ENCODE measurements at places on chromosomes 2 and 18.

DNA sequence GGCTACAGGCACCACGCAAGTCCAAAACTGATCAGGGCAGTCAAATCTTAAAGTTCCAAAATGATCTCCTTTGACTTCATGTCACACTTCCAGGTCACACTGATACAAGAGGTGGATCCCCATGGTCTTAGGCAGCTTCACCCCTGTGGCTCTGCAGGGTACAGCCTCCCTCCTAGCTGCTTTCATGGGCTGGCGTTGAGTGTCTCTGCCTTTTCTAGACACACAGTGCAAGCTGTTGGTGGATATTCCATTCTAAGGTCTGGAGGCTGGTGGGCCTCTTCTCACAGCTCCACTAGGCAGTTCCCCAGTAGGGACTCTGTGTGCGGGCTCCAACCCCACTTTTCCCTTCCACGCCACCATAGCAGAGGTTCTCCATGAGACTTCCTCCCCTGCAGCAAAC lies 838.2 kb upstream of the CHAC2 start:
- no peak for DNase-seq

DNA sequence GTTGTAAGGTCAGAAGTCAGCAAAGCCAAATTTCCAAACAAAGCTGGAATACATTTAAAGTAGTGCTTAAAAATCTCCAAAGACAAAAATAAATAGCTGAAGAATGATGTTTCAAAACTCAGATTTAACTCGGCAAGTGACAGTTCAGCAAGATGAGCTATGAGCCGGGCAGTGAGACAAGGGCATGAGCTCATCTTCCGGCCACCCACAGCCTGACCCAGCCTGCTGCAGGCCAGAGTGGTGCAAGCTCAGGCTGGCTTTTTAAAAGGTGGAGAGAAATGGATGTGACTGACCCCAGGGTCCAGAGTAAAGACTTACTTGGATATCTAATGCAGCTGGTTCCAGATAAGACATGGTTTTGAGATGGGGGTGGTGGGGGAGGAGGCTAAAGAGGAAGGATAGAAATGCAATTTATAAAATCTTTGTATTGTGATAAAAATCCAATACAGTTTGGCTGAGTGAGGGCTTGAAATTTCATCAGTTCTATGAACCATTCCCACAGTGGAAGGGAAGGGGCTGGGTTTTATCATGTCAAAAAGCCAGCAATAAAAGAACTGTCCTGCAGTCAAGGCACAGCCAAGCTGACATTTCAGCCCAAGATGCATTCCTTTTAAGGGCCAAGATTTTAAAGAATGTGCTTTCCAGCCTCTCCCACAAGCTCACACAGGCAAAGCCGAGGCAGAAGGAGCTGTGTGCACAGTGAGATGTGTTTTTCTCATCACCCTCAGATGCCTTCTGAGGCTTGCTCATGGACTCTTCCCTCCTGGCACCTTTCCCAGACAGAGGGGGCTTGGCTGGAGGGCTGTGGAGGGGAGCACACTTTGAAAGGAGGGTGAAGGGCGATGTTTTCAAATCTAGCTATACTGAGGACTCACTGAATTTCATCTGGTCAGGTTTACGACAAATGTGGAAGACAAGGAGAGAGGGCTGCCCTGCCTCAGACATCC lies 97.9 kb upstream of the KLHL29 start:
- peak; percentile 13 for DNase-seq

DNA sequence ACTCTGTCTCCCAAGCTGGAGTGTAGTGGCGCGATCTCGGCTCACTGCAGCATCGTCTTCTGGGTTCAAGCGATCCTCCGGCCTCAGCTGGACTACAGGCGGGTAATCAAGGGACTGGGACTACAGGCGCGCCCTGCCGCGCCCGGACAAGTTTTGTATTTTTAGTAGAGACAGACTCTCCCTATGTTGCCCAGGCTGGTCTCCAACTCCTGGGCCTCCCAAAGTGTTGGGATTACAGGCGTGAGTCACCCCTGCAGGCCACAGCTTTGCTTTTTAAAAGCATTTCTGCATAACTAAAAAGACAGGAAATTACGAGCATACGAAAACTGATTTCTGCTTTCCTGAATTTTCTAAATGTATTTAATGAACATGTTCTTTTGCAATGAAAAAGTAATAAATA lies 916 bp upstream of the OSBPL1A start:
- DNase-seq: no peak

- DNase-seq: no peak
Observed at GRCh38 chr18:42514512-42514911, 559.5 kb downstream of the PIK3C3 start.

DNA sequence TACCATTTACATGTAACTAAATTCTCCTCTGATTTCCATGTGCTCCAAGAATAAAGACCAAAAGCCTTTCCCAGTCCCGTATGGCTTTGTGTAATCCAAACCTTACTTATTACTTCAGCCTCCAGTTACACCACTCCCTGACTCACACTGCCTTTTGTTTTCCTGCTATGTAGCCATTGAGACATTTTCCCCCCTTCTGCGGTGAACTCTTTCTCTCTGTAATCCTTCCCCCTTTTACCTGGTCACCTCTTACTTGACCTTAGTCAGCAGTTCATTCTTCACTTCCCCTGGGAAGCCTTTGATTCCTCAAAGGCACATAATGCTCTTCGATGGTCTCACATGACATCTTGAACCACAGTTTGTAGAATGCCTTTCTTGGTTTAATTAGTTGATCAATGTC lies 256.0 kb upstream of the FANCL start:
- no peak for DNase-seq

DNA sequence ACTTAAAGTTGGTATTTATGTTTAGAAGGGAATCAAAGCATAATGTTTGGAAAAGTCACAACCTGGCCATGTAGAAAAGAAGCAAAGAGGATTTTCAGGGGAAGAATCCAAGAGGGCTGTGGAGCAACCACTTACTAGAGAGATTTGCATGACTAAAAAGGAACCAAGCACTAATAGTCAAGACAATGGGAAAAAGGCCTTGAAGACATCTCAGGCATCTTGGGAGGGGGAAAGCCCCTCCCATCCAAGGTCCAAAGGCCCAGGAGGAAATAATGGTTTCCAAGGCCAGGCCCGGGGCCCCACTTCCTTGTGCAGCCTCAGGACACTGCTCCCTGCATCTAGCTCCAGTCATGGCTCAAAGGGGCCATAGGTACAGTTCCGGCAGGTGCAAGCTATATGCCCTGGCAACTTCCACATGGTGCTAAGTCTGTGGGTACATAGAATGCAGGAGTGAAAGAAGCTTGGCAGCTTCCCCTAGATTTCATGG lies 128.1 kb downstream of the EIPR1 start:
- DNase-seq: no peak

- DNase-seq: no peak
Observed at GRCh38 chr2:120914839-120915521, 179.3 kb downstream of the GLI2 start.

DNA sequence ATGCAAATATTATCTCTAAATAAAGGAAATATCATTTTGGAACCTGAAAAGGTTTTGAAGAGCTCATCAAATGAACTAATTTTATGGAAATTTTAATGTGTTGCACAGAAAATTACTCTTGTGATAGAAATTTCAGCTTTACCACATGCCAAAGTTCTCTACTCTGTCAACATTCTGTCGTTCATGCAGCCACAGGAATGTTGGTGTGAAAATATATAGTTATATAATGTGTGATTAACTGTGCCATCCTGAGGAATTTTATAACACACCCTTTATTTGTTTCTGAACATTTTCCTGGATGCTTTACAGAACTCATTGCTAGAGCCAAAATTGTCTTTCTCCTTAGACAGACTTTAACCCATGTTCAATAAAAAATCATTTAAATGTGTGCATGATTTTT lies 202.5 kb upstream of the SLC8A1 start:
- no peak for DNase-seq

- no peak for DNase-seq
Observed at GRCh38 chr2:40346535-40347354, 105.1 kb downstream of the SLC8A1 start.

DNA sequence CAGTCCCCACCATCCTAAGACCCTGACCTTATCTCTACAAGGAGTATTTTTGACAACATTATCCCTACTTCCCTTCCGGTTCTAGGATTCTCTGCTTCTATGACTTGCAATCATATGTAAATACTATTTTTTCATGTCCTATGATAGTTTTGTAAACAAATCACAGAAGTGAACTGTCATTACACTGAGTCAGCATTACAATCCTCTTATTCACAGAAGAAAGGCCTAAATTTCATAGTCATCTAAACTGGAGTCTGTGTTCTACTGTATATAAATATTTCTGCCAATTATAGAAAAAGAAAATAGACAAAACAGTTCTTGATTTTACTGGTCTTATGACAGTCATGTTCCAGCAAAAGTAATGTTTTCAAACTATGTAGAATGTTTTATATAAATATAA lies 265.1 kb downstream of the NCKAP5 start:
- DNase-seq: no peak

GRCh38 chr2:196609806-196610205 lies 29.7 kb upstream of the CCDC150 start:
- DNase-seq: no peak

DNA sequence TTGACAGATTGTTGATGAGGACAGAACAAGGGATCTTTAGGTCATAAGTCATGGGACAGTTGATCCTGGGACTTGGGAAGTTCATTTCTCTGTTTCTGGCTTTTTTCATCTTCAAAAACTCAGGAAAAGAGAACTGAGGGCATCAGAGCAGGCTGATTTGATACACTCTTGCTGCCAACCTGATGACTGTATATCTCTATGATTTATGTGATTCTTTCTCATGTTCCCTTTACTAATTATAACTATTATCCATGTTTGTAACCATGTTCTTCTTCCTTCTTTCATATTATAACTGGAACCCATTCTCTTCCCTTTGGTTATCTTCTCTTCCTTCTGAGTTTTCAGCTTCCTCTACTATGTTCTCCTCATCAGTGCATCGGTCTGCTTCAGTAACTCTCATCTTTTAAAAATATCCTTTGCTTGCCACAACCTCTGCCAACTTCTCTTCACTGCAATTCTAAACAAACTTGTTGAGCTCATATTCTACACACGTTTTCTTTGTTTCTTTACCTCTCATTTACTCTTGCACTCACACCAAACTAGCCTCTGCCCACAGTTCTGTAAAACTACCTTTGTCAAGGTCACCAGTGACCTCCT lies 13.5 kb downstream of the RASGRP3 start:
- DNase-seq: no peak

DNA sequence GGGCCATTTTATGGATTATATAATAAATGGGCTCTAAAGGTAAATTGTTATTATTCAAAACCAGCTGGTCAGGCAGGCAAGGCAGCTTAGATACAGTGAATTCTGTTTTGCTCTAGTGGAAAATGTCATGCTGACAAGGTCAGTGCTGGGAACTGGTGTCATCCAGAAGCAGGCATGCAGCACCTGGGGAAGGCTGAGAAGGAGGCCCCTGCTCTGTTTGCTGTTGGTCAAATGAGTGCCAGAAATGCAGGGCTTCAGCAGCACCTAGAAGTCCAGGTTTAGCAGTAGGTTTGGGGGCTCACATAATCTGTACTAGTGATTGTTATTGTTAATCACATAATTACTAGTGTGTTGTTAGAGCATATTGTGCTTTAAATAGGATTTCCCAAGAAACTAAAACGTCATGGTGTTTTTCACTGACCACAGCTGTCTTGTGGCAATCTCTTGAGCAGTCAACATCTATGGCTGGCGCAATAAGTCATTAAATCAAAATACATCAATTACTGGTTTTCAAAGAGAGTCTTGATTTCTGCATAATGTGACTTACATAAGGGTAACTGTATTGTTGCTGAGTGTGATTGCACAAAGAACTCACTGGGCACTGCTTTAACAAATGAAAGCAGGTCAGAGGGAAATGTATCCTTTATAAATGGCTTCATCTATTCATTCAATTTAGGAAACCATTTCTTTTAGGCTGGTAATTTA lies 99.1 kb downstream of the MYO3B start:
- DNase-seq: no peak

GRCh38 chr2:232699110-232699509 lies 2.0 kb downstream of the GIGYF2 start:
- DNase-seq: no peak

DNA sequence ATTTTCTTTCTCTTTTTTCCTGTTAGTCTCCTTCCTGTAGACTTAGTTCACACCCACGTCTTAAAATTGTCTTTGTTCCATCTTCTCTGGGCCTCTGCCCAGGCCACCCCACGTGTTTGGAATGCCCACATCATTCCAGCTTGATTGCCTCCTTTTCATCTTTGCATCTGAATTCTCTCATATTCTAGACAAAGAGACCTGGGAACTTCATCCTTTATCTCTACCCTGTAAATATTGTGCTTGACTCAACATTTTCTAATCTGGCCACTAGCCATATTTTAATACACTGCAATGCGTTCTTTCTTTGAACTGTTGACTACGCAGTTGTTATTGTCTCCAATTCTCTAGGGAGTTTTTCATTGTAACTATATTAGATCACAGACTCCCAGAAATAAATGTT lies 187.5 kb upstream of the NRXN1 start:
- DNase-seq: no peak

DNA sequence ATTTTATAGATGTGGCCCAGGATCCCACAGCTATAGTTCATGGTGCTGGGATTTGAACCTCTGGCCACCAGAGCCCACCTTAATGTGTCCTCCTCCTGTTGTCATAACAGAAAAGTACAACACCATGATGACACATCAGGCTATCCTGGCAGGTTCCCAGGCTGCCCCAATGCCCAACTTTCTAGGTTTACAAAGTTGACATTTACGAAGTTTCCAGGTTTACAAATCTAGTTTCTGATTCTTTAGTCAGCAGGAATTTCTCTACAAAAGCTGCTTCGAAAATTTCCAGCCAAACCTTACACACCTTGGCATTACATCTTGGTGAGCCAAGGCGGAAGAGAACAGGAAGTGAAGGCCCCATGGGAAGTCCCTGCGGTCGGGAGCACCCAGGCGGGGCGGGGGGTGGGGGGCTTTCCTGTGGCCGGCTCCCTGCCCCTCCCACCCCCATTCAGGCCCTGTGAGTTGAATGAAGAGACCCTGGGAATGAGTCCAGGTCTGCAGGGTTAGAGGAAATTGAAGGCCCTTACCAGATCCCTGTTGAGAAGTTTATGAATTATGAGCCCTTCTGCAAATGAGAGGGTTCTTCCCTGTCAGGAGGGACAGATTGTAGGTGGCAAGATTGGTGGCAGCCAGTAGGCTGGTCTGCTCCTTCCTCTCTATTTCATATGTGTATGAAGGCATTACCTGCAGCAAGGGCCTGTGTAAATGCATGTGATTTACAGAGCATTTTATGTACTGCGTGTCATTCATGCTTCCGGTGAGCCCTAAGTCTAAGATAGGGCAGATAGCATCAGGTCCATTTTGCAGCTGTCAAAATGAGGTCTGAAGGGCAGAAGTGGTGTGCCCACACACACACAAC lies 11.1 kb upstream of the IL1RN start:
- DNase-seq: no peak

- no peak for DNase-seq
Observed at GRCh38 chr2:198116756-198117155, 312.4 kb downstream of the PLCL1 start.

DNA sequence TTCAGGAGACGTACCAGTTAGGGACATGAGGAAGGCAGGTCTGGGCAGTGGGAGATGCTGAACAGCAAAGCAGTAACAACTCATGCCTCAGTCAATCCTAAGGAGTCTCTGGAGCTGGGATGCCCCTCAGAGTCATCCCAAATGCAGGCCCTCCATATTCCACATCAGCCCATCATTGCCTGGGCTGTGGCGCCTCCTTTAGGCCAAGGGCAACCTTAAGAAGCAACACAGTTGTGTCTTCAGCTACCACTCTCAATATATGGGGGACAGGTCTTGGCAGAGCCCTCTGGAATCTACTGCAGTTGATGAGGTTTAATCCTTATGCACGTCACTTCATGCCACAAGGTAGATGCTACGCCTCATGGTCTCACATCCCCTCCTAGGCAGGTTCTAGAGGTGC lies 682.0 kb upstream of the RAB6C start:
- DNase-seq: no peak

Data from right renal cortex interstitium (tissue), 3 donors.